ENCODE measurements at places on chromosomes 5 and 9.

DNA sequence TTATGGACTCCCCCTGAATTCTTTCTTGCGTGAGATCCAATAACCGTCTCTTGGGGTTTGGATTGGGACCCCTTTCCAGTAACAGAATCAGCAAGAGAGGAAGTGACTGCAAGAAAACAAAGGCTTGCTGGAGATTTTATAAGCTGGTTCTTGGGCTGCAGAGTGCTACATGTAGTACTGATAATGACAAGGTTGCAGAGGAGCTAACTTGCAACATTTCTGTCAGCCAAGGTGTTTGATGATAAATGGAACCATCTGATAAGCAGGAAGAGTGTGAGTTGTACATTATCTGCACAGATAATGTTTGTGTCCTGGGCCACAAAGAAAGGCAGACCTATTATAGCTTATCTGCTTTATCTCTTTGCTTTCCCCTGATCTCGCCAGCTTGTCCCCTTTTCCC lies 37.1 kb downstream of the DNAJB5 start:
- no peaks in the 10 kb centered on the region for H3K27me3 ChIP-seq
- no peak overlapping the region for H3K27ac ChIP-seq
- peaks cover 8% of the 10 kb centered on the region for H3K4me1 ChIP-seq
- peaks cover 4% of the 10 kb centered on the region for H3K36me3 ChIP-seq
- no peak for DNase-seq
- H3K4me3 ChIP-seq: no peak overlapping the region

DNA sequence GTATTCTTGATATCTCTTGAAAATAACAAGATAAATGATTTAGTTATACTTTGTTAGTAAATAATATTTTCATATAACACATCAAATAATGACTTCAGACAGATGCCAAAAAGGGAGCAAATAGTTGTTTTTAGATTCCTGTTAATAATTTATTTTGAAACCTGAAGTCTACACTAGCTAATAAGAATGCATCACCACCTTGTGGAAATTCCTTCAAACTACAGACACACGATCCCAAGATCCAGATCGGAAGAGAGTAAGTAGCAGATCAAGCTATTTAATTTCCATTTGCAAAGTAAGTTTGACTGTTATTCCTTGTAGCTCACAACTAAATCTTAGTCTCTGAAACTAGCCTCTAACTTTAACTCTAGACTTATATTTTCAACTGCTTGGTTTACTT lies 35.5 kb upstream of the ISL1 start:
- no peaks in the 10 kb centered on the region for H3K36me3 ChIP-seq
- H3K4me1 ChIP-seq: no peaks in the 10 kb centered on the region
- H3K4me3 ChIP-seq: no peak overlapping the region

DNA sequence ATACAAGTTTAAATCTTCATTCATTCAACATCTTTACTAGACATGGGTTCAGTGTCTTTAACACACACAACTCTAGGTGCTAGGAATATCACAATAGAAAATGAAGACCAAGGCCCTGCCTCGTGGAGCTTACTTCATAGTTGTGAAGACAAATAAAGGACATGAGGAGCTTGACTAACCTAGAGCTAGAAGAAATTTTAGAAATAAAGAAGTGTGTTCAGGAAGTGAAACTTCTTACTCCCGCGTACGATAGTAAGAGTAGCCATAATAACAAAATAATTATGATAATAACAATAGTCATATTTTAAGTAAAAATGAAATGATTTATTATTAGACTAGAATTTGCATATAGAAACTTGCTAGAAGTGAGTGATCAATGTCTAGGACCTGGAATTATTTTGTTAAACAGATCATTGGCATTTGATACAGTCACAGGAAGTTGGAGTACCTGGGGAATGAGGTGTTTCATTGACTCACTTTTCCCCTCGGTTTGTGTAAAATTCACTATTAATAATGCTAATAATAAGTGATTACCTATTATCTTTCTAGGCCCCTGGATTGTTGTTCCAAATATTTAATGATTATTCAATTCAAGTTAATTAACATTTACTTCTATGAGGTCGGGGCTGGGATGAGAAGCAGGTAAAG lies 331.3 kb downstream of the NSG2 start:
- H3K27me3 ChIP-seq: no peaks in the 10 kb centered on the region
- H3K36me3 ChIP-seq: no peaks in the 10 kb centered on the region
- no peak overlapping the region for H3K4me3 ChIP-seq
- H3K4me1 ChIP-seq: no peaks in the 10 kb centered on the region

- H3K27ac ChIP-seq: no peak overlapping the region
- DNase-seq: no peak
- peaks cover 44% of the 10 kb centered on the region for H3K27me3 ChIP-seq
- no peaks in the 10 kb centered on the region for H3K36me3 ChIP-seq
Observed at GRCh38 chr9:128247226-128247803, 28.5 kb downstream of the GOLGA2 start.

- H3K4me1 ChIP-seq: no peaks in the 10 kb centered on the region
- H3K27me3 ChIP-seq: no peaks in the 10 kb centered on the region
- no peaks in the 10 kb centered on the region for H3K36me3 ChIP-seq
- DNase-seq: no peak
- no peak overlapping the region for H3K4me3 ChIP-seq
- no peak overlapping the region for H3K27ac ChIP-seq
Observed at GRCh38 chr5:9437741-9438240, 108.1 kb downstream of the SEMA5A start.

DNA sequence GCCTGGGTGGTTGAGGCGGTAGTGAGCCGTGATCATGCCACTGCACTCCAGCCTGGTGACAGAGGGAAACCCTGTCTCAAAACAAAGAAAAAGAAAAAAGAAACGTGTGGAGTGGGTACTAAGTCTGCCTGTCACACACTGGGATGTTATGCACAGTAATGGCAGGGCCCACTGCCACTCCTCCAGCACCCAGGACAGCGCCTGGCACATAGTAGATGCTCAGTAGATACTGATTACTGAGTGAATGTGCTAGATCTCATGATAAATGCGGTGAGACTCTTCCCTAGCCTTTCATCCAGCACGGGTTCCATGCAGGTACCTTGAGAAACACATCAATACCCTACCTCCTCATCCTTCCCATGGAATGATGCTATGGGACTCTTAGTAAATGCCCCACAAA lies 87.4 kb upstream of the HSPA9 start:
- DNase-seq: peak; percentile 52
- H3K36me3 ChIP-seq: no peaks in the 10 kb centered on the region
- H3K4me3 ChIP-seq: no peak overlapping the region

DNA sequence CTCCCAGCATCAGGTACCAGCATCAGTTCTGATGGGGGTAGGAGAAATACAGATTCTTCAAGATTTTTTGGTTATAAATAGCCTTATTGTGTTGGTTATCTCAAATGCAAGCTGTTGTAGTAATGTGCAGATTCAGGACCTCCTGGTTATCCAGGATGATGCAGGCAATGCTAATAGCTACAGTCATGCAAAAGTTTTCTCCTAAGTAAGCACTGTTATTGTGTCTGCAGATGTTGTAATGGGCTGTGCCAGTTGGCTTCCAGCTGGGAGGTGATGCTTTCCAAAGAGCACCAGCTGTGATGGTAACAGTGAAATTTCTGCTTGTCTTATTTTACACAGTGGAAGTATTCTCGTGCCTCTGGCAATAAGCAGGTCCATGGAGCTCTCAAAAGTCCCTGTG lies 719.2 kb upstream of the CTNND2 start:
- no peaks in the 10 kb centered on the region for H3K27me3 ChIP-seq
- H3K4me1 ChIP-seq: no peaks in the 10 kb centered on the region
- no peaks in the 10 kb centered on the region for H3K36me3 ChIP-seq
- no peak for DNase-seq

GRCh38 chr5:154312576-154312975 lies 122.0 kb downstream of the GALNT10 start:
- peaks cover 11% of the 10 kb centered on the region for H3K36me3 ChIP-seq
- no peaks in the 10 kb centered on the region for H3K27me3 ChIP-seq
- H3K27ac ChIP-seq: no peak overlapping the region
- no peak overlapping the region for H3K4me3 ChIP-seq

DNA sequence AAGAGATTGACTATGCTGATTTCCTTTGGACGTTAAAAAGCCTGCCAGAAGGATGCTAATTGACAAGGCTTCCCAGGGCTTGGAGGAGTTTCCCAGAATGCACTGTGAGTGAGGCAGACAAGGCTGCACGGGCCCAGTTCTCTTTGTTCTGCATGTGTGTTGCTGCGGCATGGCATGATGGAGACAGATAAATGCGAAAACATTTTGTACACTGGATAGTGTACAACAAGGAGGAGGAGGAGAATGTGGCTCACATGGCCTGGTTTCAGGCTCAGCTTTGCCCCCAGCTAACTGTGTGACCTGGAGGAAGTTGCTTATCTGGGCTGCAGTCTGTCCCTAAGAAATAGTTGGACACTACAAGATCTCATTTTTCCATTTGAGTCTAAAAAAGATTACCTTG lies 135.5 kb upstream of the CPEB4 start:
- H3K27me3 ChIP-seq: no peaks in the 10 kb centered on the region
- no peak overlapping the region for H3K27ac ChIP-seq
- no peaks in the 10 kb centered on the region for H3K36me3 ChIP-seq
- no peak overlapping the region for H3K4me3 ChIP-seq
- no peak for DNase-seq

DNA sequence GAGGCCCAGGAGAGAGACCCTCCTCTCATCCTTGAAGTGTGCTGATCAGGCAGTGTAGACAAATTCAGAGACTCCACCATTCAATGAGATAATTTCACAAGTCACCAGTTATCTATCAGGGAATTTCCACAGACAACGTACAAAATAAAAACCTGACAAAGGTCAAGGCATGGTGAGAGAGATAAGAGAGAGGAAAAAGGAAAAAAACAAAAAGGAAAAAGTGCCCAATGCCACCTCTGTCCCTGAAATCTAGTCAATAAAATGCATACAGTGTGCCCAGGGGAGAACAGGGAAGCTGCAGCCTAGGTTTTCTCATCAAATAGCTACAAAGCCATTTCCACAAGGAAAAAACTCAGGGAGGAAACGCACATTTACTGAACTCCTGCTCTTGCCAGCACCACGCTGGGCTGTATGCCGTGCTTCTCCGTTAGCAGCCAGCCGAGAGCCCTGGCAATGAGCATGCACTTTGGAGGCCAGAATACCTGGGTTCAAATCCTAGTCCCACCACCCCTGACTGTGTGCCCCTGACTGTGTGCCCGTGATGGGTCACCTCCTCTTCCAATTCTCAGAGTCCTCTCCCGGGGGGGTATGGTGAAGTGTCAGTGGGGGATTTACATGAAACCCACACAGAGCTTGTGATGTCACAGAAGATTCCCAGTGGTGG lies 11.6 kb downstream of the WHRN start:
- no peak overlapping the region for H3K4me3 ChIP-seq
- no peak for DNase-seq
- H3K36me3 ChIP-seq: no peaks in the 10 kb centered on the region
- peaks cover 8% of the 10 kb centered on the region for H3K4me1 ChIP-seq
- no peak overlapping the region for H3K27ac ChIP-seq
- peaks cover 7% of the 10 kb centered on the region for H3K27me3 ChIP-seq

GRCh38 chr5:35143841-35144240 lies 86.4 kb downstream of the PRLR start:
- DNase-seq: no peak
- H3K27me3 ChIP-seq: peaks cover 17% of the 10 kb centered on the region
- H3K4me1 ChIP-seq: no peaks in the 10 kb centered on the region
- H3K36me3 ChIP-seq: no peaks in the 10 kb centered on the region
- no peak overlapping the region for H3K4me3 ChIP-seq

GRCh38 chr5:88108490-88109279 lies 160.0 kb downstream of the TMEM161B start:
- no peak overlapping the region for H3K27ac ChIP-seq
- no peak for DNase-seq
- no peaks in the 10 kb centered on the region for H3K36me3 ChIP-seq
- H3K27me3 ChIP-seq: no peaks in the 10 kb centered on the region

GRCh38 chr9:2972475-2972874 lies 128.6 kb upstream of the PUM3 start:
- H3K4me1 ChIP-seq: no peaks in the 10 kb centered on the region
- no peaks in the 10 kb centered on the region for H3K36me3 ChIP-seq
- no peak for DNase-seq
- H3K27me3 ChIP-seq: peaks cover 2% of the 10 kb centered on the region
- H3K4me3 ChIP-seq: no peak overlapping the region

DNA sequence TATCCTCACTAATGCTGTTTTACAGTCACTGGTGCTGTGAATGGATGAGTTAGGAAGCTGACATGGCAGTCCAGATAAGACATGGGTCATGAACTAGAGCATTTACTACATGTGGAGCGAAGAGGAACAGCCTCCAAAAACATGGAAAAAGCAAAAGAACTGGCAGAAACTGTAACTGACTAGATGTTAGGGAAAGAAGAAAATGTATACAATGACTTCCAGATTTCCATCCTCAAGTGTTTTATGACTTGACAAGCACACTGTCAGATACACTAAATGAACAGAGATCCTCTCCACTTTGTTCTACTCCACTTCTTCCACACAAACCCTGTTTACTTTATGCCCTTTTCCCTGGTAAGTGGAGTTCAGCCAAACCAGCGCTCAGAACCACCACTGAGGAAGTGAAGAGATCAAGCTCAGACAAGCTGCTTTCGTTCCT lies 11.5 kb downstream of the HMGCS1 start:
- H3K4me3 ChIP-seq: no peak overlapping the region
- no peaks in the 10 kb centered on the region for H3K27me3 ChIP-seq
- H3K36me3 ChIP-seq: peaks cover 45% of the 10 kb centered on the region
- no peak overlapping the region for H3K27ac ChIP-seq
- DNase-seq: no peak

GRCh38 chr9:114155995-114156656 lies 789 bp downstream of the COL27A1 start:
- H3K4me3 ChIP-seq: peak overlapping the region; percentile 91
- H3K36me3 ChIP-seq: no peaks in the 10 kb centered on the region
- peaks cover 11% of the 10 kb centered on the region for H3K4me1 ChIP-seq
- peaks cover 42% of the 10 kb centered on the region for H3K27me3 ChIP-seq
- H3K27ac ChIP-seq: peak overlapping the region; percentile 78

GRCh38 chr9:136629879-136630661 lies 32.6 kb upstream of the EGFL7 start:
- no peaks in the 10 kb centered on the region for H3K27me3 ChIP-seq
- H3K4me3 ChIP-seq: no peak overlapping the region
- peak; percentile 78 for DNase-seq
- H3K27ac ChIP-seq: peak overlapping the region; percentile 21
- H3K4me1 ChIP-seq: peaks cover 5% of the 10 kb centered on the region

- no peak overlapping the region for H3K27ac ChIP-seq
- H3K27me3 ChIP-seq: peaks cover 23% of the 10 kb centered on the region
- no peaks in the 10 kb centered on the region for H3K36me3 ChIP-seq
- no peak for DNase-seq
- no peaks in the 10 kb centered on the region for H3K4me1 ChIP-seq
Observed at GRCh38 chr5:136094189-136094912, 38.3 kb upstream of the SMAD5 start.

- no peaks in the 10 kb centered on the region for H3K4me1 ChIP-seq
- H3K36me3 ChIP-seq: no peaks in the 10 kb centered on the region
- H3K4me3 ChIP-seq: no peak within 1 kb of the TSS
- no peak within 1 kb of the TSS for H3K27ac ChIP-seq
Observed at GRCh38 chr9:110337727-110338126, at the start of gene TXNDC8. TSS of gene TXNDC8 (minus strand) at chr9:110337863.

DNA sequence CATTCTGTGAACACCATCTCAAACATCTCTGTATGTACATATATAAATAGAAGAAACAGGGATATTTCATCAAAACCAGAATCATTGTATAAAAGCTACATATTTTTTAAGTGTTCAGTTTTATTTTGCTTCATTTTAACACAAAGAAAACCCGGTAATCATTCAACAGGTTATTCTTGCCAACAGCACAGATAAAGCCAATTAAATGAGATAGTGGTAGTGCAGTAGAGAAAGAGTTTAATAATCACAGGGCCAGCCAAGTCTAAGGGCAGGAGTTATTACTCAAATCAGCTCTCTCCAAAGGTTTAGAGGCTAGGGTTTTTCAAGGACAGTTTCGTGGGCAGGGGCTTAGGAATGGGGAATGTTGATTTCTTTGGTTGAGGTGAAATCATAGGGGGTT lies 261.0 kb upstream of the KIF2A start:
- no peak overlapping the region for H3K4me3 ChIP-seq
- no peaks in the 10 kb centered on the region for H3K4me1 ChIP-seq
- H3K27me3 ChIP-seq: peaks cover 8% of the 10 kb centered on the region

All from activated naive CD8-positive, alpha-beta T cell treated with anti-CD3 and anti-CD28 coated beads, Interleukin-2, amount 10 ng/mL, durations not matched to agents 7 days and 5 days (primary cell).